ENCODE measurements at places on chromosomes 5 and 9. TPM values are rescaled to one million over a fixed set of nuclear protein-coding genes. Genes with fewer than 3 reads are reported as not detected.

DNA sequence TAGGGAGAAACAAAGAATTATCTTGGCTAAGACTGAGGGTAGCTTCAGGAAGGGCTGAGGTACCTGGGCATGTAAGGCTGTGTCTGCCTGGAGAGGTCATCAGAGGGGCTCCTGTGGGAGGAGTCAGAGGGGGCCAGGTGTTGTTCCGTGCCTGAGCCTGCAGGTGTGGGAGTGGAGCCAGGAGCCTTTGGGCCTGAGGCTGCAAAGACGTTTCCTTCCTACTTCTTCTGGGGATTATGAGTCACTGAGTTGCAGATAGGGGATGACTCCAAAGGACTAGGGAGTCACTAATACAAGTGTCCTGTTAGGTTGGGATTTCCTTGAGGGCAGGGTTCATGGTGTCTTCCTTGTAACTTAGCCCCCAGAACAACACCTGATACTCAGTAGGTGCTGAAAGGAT, 391.1 kb downstream of the ARHGEF28 start:
- no peak overlapping the region for H3K27ac ChIP-seq
- H3K27me3 ChIP-seq: peaks cover 5% of the 10 kb centered on the region
- H3K4me1 ChIP-seq: no peaks in the 10 kb centered on the region
- no peaks in the 10 kb centered on the region for H3K36me3 ChIP-seq

DNA sequence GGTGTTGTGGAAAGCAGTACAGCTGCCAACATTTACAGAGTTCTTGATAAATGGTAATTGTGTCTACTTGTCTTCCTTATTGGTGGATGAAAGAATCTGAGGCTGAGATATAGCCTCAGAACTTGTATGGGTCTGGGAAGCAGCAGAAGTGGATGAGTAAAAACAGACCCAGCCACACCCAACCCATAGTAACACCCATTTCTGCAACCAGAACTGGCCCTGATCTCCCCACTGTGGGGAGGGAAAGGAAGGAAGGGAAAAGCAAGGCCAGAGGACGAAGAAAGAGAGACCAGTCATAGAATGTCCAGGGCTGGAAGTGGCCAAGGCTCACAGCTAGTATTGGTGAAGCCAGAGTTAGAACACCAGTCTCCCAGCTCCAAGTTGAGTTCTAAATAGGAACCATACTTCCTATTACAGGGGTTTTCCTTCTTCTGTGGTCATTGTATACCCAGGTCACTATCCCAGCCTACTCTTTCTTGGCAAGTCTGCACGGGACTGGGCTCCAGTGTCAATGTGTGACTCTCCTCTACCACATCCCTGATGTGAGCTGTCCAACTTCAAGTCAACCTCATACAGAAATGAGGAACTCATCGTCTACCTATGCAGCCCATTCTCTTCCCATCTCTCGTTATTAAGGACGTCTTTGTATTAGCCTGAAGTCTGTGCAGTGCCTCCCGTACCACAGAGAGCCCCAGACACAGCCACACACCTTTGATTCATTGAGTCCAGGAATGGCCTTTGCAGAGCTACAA, 35.9 kb downstream of the ITK start:
- H3K4me1 ChIP-seq: no peaks in the 10 kb centered on the region
- H3K36me3 ChIP-seq: no peaks in the 10 kb centered on the region

GRCh38 chr5:79302454-79302853, 66.5 kb downstream of the JMY start:
- no peaks in the 10 kb centered on the region for H3K36me3 ChIP-seq
- H3K27me3 ChIP-seq: no peaks in the 10 kb centered on the region
- no peaks in the 10 kb centered on the region for H3K4me1 ChIP-seq
- H3K4me3 ChIP-seq: no peak overlapping the region
- H3K27ac ChIP-seq: no peak overlapping the region

- no peak overlapping the region for H3K4me3 ChIP-seq
- H3K27me3 ChIP-seq: no peaks in the 10 kb centered on the region
- H3K4me1 ChIP-seq: no peaks in the 10 kb centered on the region
- no peak for DNase-seq
- no peaks in the 10 kb centered on the region for H3K36me3 ChIP-seq
- H3K27ac ChIP-seq: no peak overlapping the region
These were observed 254.1 kb upstream of the IRX4 start for GRCh38 chr5:2136728-2137333.

DNA sequence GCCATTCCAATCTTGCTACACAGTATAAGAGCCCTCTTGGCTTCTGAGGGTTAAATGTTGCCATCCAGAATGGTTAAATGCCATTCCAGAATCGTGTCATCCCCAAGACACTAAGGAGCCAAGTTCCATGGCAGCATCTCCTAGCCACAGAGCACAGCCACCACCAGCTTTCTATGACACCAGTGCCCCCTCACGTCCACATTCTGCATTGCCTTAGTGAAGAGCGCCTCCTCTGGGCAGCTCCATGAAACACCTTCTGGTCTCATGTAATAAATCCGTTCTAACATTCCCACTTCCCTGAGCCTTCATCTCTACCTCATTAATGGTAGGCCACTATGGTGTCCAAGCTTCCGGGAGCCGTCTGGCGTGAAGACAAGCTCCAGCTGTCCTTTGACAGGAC, 12.4 kb downstream of the CBY3 start:
- H3K27me3 ChIP-seq: no peaks in the 10 kb centered on the region
- H3K4me3 ChIP-seq: no peak overlapping the region
- no peaks in the 10 kb centered on the region for H3K4me1 ChIP-seq
- no peak overlapping the region for H3K27ac ChIP-seq
- H3K36me3 ChIP-seq: no peaks in the 10 kb centered on the region

GRCh38 chr9:4082948-4083347, 216.9 kb downstream of the GLIS3 start:
- no peaks in the 10 kb centered on the region for H3K36me3 ChIP-seq
- H3K4me3 ChIP-seq: no peak overlapping the region
- DNase-seq: peak; percentile 31
- peaks cover 26% of the 10 kb centered on the region for H3K4me1 ChIP-seq
- peak overlapping the region; percentile 26 for H3K27ac ChIP-seq
- no peaks in the 10 kb centered on the region for H3K27me3 ChIP-seq

- H3K4me3 ChIP-seq: no peak overlapping the region
- no peaks in the 10 kb centered on the region for H3K36me3 ChIP-seq
- no peaks in the 10 kb centered on the region for H3K27me3 ChIP-seq
These were observed 150.3 kb downstream of the UNC13B start for GRCh38 chr9:35311891-35312639.

- no peaks in the 10 kb centered on the region for H3K36me3 ChIP-seq
- no peaks in the 10 kb centered on the region for H3K4me1 ChIP-seq
- H3K4me3 ChIP-seq: no peak overlapping the region
- DNase-seq: no peak
- no peaks in the 10 kb centered on the region for H3K27me3 ChIP-seq
These were observed 381.1 kb downstream of the TMEM38B start for GRCh38 chr9:106075236-106075959.

GRCh38 chr9:116101516-116101915, 52.1 kb upstream of the PAPPA start:
- H3K27ac ChIP-seq: no peak overlapping the region
- peaks cover 3% of the 10 kb centered on the region for H3K4me1 ChIP-seq
- DNase-seq: peak; percentile 91
- H3K27me3 ChIP-seq: no peaks in the 10 kb centered on the region

DNA sequence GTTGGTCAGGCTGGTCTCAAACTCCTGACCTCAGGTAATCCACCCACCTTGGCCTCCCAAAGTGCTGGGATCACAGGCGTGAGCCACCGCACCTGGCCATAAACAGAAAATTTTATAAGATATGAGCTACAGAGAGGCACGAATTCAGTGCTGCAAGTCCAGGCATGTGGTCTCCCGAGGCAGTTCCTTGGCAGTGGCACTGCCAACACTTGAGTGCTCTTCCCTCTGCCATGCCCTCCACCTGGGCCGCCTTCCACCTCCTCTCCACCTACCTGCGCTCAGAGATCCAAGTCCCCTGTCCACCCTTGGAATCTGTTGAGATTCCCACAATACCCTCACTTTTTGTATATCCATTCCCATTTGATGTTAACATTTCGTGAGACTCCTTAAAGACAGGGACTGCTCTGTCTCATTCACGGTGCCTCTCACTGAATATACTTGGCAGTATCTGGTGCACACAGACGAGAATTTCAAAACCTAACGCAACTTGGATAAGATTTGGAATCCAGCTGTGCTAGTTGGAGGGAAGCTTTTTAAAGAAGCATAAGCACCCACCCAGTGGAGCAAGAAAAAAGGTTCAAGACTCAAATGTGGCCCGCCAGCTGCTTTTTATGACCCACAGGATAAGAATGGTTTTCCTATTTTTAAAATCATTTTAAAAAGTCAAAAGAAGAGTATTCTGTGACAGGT, 68.3 kb downstream of the DCP2 start:
- H3K4me3 ChIP-seq: no peak overlapping the region
- H3K27ac ChIP-seq: no peak overlapping the region

GRCh38 chr5:81922854-81923279, 49.0 kb upstream of the ATG10 start:
- H3K4me1 ChIP-seq: no peaks in the 10 kb centered on the region
- H3K27me3 ChIP-seq: no peaks in the 10 kb centered on the region
- H3K36me3 ChIP-seq: no peaks in the 10 kb centered on the region
- no peak for DNase-seq

- DNase-seq: no peak
- H3K4me1 ChIP-seq: no peaks in the 10 kb centered on the region
- no peaks in the 10 kb centered on the region for H3K36me3 ChIP-seq
- no peak overlapping the region for H3K4me3 ChIP-seq
- no peaks in the 10 kb centered on the region for H3K27me3 ChIP-seq
These were observed 216.9 kb downstream of the NR3C1 start for GRCh38 chr5:143186623-143187022.

GRCh38 chr9:13386316-13386715, 106.8 kb upstream of the MPDZ start:
- H3K27ac ChIP-seq: no peak overlapping the region
- H3K4me3 ChIP-seq: no peak overlapping the region
- no peaks in the 10 kb centered on the region for H3K4me1 ChIP-seq
- DNase-seq: no peak
- H3K36me3 ChIP-seq: no peaks in the 10 kb centered on the region

SLC12A7 gene
- 23.9 TPM for total RNA-seq

FOXD4L3 gene
- total RNA-seq: not detected

ADRB2 gene
- total RNA-seq: 4.5 TPM

DNA sequence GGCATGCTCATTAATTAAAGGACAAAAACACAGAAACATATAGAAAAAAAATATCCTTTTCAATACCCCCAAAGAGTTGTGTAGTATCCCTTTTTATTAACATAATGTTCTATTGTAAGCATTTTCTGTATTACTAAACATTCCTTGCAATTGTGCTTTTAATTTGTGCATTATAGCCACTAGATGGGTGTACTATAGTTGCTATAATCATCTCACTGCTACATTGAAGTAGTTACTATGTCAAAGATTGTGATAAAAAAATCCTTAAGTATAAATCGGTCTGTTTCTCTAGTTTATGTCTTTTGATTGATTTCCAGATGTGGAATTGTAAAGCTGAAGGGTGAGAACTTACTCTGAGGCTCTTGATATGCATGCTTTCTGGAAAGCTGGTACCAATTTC, 21.4 kb downstream of the FREM1 start:
- H3K4me1 ChIP-seq: no peaks in the 10 kb centered on the region
- H3K27me3 ChIP-seq: no peaks in the 10 kb centered on the region
- peak; percentile 9 for DNase-seq
- no peak overlapping the region for H3K4me3 ChIP-seq
- H3K27ac ChIP-seq: no peak overlapping the region

- H3K27ac ChIP-seq: peak overlapping the region; percentile 57
- H3K27me3 ChIP-seq: no peaks in the 10 kb centered on the region
- DNase-seq: no peak
These were observed 806 bp upstream of the CDC42SE2 start for GRCh38 chr5:131262953-131263541.
